Cerebellum (tissue), 4 donors: ENCODE measurements at places on chromosomes 11 and 22.

DNA sequence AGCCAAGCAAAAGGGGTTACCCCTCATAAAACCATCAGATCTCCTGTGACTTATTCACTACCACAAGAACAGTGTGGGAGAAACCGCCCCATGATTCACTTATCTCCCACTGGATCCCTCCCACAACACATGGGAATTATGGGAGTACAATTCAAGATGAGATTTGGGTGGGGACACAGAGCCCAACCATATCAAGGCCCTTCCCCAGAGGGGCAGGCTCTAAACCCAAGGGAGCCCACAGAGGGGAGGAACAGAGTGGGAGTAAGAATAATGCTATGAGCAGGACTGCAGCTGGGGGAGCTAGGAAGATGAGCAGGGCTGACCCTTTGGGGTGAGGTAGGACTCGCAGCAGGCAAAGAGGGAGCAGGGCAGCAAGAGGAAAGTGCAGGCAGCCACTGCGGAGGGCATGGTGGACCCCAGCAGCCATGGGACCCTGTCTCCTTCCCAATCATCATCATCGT is 59.3 kb downstream of the CD82 start:
- no peak for DNase-seq

DNA sequence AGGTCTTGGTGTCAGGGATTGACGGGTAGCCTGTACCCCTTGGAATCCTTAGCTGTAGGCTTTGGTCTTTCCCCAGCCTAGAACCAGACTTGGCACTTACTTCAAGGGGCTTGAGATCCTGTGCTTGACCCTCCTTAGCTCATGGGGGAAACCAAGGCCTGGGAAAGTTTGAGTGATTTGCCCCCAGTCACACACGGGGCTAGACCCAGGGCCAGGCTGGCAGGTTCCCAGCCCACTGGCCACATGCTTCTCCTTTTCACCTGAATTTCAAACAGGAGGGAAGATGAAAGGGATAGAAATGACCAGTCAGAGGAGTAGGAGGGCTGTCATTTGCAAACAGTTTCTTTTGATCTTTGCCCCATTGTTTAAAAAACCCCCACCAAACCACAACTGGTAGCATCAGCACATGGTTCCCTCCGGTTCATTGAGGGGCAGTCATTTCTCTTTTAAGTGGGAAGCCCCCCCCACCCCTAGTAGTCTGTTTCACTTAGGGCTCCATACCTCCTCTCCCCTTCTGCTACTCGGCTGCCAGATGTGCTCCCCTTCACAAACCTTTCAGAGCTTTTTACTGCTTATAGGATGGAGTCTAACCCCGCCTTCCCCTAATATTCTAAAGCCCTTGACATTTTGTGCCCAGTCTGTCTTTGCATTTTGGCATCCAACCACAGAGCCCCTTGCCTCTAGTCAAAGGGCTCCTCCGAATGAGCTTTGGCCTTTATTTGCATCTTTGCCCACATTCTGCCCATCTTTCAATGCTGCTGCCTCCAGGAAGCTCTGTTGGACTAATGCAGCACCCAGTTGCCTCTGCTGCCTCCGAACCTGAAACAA is 37.6 kb downstream of the ZNRF3 start:
- no peak for DNase-seq

- DNase-seq: no peak
Measured at GRCh38 chr11:108752297-108752751, 87.5 kb downstream of the DDX10 start.

DNA sequence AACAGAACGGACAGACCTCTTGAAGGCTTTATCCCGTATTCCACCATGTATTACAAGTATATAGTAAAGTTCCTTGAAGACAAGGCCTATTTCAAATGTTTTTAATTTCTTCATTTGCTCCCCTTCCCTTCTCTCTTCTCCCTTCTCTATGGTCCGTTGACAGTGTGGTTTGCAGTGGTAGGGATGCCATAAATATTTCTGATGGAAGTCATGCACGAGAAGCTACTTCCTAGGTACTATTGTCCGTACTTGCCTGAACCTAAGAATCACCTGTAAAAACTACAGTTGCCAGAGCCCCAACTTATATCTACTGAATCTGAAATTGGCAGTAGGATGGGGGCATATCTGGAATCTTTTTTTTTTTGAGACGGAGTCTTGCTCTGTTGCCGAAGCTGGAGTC is 2.8 kb downstream of the PISD start:
- no peak for DNase-seq

- DNase-seq: no peak
Measured at GRCh38 chr11:66454247-66454646, 12.5 kb upstream of the PELI3 start.

DNA sequence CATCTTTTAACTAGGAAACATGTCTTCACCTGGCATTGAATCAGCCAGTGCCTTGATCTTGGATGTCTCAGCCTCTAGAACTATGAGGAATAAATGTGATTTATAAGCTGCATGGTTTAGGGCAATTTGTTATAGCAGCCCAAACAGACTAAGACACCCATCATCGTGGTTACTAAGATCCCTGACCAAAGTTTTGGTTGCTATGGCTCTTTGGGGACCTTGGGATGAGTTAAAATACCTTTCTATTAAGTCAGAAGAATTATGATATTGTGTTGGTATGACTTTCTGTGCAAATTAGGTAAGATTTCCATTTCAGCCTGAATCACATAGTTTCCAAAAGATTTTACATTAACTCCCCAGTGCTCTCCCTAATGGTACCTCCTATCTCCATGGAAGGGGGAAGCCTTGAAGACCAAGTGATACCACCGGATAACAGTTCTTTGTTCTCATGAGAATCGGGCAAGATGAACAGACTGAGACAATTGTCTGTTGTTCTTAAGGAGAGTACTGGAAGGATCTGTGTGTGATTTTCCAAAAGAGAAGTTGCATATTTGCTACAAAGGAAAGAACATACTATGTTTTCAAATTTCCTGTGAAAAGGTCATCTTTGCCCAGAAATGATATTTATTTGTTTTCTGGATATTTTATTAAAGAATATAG is 60.4 kb upstream of the UBASH3B start:
- DNase-seq: no peak

- DNase-seq: no peak
Measured at GRCh38 chr22:20563466-20563906, 56.1 kb downstream of the MED15 start.

- no peak for DNase-seq
Measured at GRCh38 chr11:75771646-75772410, 3.2 kb downstream of the DGAT2 start.

GRCh38 chr11:47881145-47881544 is 33.0 kb upstream of the NUP160 start:
- no peak for DNase-seq

GRCh38 chr11:78372114-78372768 is 45.4 kb downstream of the GAB2 start:
- no peak for DNase-seq

- no peak for DNase-seq
Measured at GRCh38 chr11:76772100-76772782, 10.9 kb upstream of the TSKU start.

DNA sequence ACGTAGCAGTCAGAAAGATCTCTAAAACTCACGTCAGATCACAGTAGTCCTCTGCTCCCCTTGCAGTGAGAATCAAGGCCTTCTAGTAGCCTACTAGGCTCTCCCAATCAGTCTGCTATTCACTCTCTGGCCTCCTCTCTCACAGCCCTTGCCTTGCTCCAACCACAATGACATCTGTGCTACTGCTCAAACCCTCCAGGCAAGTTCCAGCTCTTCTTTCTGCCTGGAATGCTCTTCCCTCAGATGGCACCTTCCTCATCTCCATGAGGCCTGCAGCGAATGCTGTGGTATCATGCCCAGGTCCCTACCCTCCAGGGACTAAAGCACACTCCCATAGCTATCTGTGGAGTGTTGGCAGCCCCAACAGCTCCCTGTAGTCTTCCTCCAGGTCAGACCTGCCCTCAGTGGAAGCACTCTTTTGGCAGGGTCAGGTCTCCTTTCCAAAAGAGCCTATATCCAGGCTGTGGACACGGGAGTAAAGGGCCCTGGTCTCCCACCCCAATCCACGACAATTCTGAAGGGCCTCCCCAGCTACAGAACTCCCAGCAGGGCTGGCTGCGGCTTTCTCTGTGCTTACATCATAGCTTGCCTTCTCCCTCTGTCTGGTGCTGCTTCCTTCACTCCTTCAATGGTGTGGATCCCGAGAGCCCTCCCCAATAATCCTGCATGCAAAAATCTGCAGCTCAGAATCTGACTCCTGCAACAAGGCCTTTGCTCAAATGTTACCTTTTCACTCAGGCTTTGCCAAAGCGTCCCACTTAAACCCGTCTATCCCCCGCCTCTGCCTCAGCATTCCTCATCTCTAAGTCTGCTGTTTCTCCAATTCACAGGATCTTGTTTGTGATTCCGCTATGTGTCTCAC is 8.9 kb downstream of the HIRA start:
- DNase-seq: no peak

- no peak for DNase-seq
Measured at GRCh38 chr22:48177631-48178030, 1415.2 kb downstream of the TBC1D22A start.

- no peak for DNase-seq
Measured at GRCh38 chr22:31106001-31106571, 1.3 kb downstream of the SELENOM start.

GRCh38 chr11:64845129-64845775 is 799 bp upstream of the CDC42BPG start:
- DNase-seq: no peak

DNA sequence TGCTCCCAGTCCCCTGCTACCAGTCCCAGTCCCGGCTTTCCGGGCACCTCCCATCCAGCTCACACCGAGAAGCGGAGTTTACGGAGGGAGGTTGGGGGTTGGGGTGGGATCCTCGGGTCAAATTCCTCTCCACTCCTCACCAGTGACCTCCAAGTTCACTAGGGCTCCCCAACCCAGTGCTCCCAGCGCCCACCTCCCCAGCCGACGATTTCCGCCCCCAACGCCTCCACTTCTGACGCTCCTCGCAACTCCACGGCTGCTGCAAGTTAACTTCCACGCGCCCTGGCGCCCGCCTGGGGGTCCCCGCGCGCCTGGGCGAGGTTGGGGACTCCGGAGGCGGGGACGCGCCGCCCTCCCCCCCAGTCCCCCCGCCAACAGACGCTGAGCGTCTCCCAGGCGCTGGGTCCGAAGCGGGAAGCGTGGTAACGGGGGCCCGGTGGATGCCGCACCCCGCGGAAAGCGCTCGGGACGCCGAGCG is 526 bp downstream of the TPST2 start:
- DNase-seq: no peak

DNA sequence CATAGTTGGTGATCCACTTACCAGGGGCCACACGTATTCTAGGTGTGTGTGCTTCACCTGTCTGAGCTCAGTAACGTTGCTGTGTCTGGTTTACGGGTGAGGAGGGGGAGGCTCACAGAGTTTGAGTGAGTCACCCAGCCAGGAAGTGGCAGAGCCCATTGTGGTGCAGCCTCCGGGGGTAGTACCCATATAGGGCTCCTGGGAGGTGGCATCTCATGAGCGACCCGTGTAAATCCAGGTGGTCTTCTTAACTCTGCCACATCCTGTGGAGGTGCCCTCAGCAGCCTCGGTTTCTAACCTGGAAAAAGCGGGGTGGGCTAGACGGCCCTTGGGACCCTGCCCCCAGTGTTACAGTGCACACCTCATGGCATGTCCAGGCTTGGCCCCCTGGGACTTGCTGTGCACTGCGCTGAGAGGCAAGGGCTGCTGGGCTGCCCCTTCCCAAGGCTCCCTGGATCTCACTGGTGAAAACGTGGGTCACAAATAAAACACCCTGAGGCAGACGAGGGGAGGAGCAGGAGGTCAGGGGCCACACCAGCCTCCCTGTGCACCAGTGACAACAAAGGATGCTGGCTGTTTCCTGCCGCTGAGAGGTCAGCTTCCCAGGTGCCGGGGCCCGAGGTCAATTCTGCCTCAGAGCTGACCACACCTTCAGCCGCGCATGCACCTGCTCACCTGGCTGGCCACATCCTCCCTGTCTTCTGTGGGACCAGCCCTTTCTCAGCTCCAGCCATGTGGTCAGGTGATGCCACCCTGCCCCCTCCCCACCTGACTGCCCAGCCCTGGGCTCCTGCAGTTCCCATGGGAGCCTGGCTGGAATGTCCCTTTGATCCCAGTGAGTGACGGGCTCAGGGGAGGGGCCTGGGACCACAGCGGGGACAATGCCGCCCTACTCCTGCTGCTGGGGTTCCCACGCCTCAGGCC is 305.1 kb downstream of the CTTN start:
- DNase-seq: no peak

- no peak for DNase-seq
Measured at GRCh38 chr11:44590769-44591168, 25.3 kb downstream of the CD82 start.

DNA sequence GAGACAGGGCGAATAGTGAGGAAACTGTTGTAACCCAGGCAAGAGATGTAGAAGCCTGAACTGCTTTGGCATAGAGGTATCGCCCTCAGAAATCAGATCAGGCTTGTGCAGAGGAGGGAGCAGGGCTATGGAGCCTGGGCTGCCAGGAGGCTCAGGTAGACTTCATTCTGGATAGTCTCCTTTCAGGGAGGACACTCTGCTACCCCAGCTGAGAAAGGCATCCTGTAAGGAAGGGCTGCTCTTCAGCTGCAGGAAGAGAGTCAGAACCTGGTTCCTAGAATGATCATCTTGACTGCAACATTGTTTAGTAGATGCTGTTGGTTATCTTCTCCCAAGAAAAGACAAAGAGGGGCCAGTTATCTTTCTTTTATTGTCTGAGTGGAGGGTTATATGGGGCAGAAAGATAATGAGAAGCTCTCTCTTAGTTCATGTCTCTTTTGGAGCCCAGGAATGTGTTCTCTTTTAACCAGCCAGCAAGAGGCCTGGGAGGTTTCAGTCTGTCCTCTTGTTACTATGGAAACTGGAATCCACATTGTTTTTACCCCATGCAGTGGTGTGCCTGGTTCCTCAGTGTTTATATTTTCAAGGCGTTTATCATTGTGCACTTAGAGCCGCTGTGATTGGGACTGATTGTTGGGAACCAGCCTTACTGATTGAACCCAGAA is 95.7 kb downstream of the STIM1 start:
- DNase-seq: no peak

GRCh38 chr11:36210529-36210928 is 78.7 kb downstream of the COMMD9 start:
- DNase-seq: no peak

- no peak for DNase-seq
Measured at GRCh38 chr11:122796128-122796717, 42.1 kb upstream of the CRTAM start.

GRCh38 chr11:43845816-43846215 is 34.8 kb upstream of the ALKBH3 start:
- DNase-seq: no peak
